ENCODE measurements at places on chromosomes 2 and 18.

GRCh38 chr2:123207245-123207644, 817.8 kb upstream of the CNTNAP5 start:
- no peak for DNase-seq

DNA sequence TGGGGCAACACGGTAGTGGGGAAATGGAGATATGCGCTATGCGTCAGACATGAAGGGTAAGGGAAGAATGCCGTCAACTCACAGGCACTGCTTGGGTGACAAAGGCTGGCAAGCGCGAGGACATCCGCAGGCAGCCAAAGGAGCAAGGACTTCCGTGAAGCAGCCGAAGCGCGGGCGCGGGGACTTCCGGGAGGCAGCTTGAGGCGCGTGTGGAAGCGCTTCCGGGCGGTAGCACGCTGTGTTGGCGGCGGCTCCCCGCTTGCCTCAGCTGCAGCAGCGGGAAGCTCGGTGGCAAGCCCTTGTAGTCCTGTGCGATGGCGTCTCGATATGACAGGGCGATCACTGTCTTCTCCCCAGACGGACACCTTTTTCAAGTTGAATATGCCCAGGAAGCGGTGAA, at the start of gene PSMA8:
Gene PSMA8 (plus strand): TSS at position 218 of the 400 bp plus-strand sequence. CDS start 97 bp downstream, at position 315.
- DNase-seq = no peak

DNA sequence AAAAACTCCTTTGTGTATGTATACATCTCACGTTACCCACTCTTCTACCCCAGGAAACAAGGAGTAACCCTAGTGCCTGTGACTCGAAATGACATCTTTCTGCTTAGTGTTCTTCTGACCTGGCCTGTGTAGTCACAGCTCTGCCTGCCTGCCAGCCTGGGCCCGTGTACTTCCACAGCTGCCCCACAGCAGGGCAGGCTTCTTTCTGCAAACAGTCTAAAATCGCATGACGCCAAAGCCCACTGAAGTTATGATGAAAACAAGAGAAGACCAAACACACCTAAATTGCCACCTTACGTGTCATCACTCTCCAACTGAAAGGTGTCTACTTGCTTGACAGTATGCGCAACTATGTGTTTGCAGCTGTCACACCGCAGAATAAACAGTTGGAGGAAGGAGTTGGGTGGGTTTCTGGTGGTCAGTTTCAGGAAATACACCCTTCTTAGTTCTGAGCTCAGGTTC, 1.5 kb downstream of the GAREM1 start:
- DNase-seq = no peak

GRCh38 chr2:223050900-223051504, 988 bp upstream of the KCNE4 start:
- no peak for DNase-seq

- DNase-seq = no peak
These were observed 89.0 kb downstream of the GALNT14 start for GRCh38 chr2:31049264-31049663.

GRCh38 chr2:96913398-96914202, 43.7 kb upstream of the SEMA4C start:
- DNase-seq = no peak

GRCh38 chr2:74834792-74835755, 1.1 kb downstream of the HK2 start:
- no peak for DNase-seq

GRCh38 chr2:44956843-44957242, 15.3 kb downstream of the SIX3 start:
- DNase-seq = no peak

DNA sequence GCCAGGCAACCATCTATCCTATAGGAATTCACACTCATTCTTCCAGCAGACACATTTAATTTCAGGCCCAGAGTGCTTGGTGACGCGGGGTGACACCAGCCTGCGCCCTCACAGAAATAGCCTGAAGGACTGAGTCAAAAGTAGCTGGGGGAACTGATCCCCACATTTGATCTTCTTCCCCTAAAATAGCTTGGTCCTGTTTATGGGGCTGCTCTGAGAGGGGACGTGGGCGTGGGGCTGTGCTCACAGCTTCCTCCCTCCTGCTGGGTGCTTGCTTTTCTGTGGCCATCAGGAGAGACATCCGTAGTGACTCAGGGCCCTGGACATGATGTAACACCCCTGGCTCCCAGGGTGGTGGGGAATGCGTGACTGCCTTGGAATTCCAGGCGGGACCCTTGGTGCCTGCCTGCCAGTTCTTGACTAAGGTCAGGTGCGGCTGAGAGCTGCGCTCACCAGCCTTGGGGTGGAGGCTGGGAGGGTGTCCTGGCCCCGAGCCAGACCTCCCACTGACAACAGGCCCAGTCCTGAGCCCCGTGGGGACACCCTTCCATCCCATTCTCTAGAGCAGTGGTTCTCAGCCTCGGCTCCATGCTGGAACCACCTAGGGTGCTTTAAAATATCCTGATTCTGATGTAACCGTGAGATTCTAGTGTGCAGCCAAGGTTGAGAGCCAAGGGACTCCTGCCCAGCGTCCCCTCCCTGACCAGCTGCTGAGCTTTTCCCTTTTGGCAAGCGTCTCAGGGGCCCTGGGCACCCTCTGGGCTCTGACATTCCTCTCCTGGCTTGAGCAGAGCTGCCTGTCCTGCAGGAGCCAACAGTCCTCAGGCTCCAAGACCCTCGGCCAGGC, 47.4 kb upstream of the SMAD7 start:
- peak; percentile 93 for DNase-seq

- no peak for DNase-seq
These were observed 634 bp upstream of the MSGN1 start for GRCh38 chr2:17815468-17816184.

DNA sequence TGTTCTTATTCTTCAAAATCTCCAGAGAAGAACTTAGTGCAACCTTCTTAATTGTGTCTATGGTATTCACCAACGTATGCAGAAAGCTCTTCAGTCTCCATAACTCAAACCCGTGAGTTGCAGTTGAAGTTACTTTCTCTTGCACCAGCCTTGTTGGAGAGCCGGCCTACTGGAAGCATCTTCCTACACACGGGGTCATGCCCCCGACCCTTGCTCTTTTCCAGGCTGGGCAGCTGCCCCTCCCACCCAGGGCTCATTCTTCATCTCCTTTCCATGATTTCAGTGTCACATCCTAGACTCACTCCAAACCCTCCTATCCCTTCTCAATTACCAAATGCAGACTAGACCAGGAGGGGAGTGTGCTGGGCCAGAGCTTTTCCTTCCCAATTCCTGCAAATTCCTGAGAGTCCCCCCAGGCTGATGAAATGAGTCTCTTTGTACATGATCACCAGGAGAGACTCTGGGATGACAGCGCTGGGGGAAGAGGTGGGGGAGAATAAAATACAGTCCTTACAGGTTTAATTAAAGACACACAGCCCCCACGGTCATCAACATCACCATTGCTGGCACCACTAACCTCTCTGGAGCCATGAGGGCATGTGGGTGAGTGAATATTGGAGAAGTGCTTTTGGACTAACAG, 75.3 kb downstream of the COLEC12 start:
- no peak for DNase-seq

GRCh38 chr2:98498703-98499440, 54.2 kb downstream of the INPP4A start:
- DNase-seq = no peak

DNA sequence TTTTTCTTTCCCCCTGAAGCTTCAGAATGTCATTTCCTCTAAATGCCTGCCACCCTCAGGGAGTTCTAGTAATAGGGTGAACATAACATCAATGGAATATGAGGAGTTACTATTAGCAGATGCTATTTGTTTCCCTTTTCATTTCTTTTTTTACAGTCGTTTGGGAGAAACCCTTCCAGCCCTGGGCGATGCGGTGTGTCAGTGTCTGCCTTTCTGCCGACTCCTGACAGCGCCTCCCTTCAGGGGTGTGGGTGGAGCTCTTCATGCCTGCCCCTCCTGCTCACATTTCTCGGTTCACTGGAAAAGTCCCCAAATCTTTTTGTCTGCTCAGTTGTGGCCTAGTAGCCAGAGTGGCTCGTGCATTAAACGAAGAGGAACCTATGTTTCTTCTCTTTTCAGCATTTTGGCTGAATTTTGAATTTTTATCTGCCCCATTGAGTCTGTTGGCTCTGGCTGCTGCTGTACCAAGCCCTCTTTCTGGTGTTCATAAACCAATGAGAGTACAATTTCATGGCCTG, 72.3 kb downstream of the FMNL2 start:
- DNase-seq = peak; percentile 53

DNA sequence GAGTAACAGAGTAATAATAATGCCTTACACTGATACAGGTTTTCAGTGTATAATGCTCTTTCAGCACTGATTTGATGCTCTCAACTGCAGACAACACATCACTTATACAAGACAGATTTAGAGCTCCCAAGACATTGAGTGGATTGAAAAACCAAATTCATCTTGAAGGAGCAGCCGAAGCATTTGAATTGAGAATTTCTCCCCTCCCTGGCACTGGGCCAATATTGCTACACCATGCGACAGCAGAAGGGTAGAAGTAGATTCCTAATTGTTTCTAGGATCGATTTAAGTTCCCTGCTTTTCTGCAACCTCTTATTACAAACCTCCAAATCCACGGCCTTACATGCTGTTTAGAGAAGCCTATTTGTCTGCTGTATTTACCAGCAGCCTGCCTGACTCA, 15.5 kb downstream of the CENPA start:
- DNase-seq = no peak

DNA sequence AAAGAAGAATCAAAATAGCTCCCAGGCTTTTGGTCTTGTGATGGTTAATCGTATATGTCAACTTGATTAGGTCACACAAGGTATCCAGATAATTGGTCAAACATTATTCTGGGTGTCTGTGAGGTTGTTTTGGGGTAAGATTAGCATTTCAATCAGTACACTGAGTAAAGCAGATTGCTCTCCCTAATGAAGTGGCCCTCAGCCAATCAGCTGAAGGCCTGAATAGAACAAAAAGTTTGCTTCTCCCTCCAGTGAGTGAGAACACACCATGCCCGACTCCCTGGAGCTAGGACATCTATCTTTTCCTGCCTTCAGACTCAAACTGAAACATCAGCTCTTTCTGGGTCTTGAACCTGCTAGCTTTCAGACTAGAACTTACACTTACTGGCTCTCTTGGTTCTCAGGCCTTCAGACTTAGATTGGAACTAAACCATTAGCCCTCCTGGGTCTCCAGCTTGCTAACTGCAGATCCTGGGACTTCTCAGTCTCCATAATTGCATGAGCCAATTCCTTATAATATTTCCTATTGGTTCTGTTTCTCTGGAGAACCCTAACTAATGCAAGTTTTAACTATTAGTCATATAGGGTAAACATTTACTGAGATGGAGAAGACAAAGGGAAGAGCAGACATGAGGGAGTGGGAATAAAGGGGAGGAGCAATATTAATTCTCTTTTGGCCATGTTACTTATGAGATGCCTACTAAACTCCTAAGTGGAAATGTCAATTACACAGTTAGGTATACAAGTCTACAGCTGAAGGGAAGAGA, 25.5 kb downstream of the LNPK start:
- no peak for DNase-seq

- DNase-seq = no peak
These were observed 1.1 kb downstream of the MEMO1 start for GRCh38 chr2:32009516-32010256.

GRCh38 chr18:48902856-48903601, 47.7 kb downstream of the SMAD7 start:
- DNase-seq = no peak

DNA sequence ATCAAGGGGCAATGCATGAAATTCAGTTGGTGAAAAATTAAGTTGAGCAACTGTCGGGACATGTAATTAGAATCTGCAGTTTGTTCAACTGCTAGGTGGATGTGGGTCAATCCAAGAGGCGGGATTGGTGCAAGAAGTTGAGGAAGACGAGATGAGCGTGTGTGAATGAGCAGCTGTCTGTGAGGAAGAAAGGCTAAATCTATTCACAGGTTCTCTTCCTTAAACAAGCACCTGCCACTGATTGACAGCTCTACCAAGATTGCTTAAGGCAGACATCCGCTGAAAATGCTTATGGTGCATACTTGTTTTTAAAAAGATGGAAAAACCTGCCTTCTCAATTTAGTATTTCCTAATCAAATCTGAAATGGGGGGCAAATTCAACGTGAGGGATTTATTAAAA, 323.4 kb upstream of the THUMPD2 start:
- no peak for DNase-seq

DNA sequence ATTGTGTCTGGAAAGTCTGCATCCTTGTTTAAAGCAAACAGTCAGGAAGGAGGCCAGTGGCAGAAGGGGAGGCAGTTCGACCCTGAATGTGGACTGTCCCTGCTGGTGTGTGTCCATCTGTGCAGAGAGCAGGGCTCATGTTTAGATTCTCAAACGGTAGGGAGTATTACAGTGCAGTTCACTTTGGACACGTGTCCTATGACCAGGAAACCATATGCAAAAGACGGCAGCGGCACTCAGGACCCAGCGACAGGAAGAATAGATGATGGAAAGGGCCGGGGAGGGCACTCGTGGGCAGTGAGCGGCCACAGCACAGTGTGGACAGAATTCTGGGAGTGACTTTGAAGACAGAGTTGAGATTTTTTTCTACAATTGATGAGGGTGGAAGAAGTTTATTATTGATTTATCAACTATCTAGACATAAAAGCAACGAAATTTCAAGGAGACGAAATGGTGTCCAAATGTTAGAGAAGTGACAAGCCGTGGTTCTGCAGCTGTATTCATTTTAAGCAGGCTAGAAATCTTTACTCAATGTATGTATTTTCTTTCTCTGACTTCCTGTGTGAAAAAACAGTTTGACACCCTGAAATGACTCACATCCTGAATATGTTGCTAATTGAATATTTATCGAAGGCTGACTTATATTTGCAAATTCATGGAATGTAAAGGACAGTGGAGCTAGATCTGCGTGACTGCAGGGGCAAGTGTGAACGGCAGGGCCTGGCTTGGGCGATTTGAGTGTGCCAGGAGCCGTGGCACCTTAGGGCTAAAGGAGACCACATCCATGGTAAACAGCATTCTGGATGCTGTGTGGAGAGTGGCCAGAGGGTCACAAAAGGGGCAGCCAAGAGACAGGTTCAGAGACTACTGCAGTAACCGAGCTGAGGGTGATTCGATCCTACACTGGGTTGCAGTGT, 214.2 kb downstream of the PTGR3 start:
- peak; percentile 8 for DNase-seq

- no peak for DNase-seq
These were observed 209.1 kb downstream of the CMPK2 start for GRCh38 chr2:6656633-6657032.

- DNase-seq = peak; percentile 79
These were observed 35.8 kb downstream of the SH3RF3 start for GRCh38 chr2:109164739-109165221.
